Activated gamma-delta T cell treated with anti-CD3 and anti-CD28 coated beads, Interleukin-2, amount 50 U/mL, for 16 hours (primary cell): ENCODE measurements at places on chromosomes 1 and 21.

DNA sequence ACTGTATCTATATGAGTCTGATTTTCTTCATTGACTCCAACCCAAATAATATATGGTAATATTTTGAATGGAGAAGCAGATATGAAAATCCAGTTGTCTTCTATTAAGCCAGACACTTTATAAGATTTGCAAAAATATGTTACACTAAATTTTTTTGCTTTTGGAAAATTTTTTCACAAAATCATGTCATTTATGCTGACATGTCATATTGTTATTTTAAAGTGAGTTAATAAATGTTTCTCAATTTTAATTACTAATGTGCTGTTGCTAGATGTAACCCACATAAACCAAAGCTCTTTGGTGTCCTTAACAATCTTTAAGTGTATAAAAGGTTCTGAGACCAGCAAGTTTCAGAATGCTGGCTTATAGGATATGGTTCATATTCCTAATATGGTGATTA lies 142.5 kb downstream of the HS2ST1 start:
- DNase-seq = no peak

DNA sequence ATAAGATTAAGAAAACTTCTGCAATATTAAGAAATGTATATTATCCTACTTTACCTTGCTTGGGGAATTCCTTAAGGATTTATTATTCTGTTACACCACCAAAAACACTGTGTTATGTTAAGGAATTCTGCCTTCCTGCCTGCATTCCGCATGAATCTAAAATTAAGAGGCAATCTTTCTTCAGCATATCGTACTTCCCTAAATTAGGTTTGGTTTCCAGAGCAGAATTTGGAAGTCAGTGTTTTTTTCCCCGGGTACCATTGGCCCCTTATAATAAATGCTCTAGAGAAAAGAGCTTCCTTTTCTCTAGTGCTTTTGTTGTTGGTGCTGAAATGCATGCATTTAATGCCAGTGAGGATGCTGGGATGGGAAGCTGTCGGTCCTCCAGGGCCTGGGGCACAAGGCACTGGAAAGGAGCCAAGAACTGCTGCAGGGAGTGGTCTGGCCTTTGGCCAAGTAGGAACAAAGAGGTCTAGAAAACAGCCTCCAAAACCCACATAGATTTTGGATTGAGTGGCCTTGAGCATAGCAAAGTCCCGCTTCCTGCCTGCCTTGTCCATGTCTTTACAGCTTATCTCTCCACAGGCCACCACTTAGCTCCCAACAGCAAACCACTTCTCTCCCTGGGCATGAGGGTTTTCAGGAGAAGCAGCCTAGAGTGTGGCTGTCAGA lies 69.9 kb downstream of the RRAGC start:
- DNase-seq = no peak

GRCh38 chr1:183349201-183349711 lies 68.9 kb downstream of the NMNAT2 start:
- DNase-seq = no peak

DNA sequence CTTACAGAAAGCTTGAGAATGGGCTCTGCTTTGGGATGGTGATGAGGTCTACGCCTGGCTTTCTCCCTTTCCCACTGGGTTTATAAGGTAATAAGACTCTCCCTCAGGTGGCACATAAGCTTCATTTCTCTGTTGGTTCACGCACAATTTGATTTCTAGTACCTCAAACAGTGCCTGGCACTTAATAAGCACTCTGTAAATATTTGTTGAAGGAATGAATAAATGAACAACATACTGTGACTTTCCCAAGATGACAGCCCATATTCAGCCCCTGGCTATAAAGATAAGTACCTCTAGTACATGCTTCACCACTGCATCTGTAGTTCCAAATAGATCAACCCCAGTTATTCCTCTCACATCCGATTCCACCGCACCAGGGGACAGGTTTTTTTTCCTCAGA lies 17.8 kb downstream of the COPA start:
- DNase-seq = no peak

DNA sequence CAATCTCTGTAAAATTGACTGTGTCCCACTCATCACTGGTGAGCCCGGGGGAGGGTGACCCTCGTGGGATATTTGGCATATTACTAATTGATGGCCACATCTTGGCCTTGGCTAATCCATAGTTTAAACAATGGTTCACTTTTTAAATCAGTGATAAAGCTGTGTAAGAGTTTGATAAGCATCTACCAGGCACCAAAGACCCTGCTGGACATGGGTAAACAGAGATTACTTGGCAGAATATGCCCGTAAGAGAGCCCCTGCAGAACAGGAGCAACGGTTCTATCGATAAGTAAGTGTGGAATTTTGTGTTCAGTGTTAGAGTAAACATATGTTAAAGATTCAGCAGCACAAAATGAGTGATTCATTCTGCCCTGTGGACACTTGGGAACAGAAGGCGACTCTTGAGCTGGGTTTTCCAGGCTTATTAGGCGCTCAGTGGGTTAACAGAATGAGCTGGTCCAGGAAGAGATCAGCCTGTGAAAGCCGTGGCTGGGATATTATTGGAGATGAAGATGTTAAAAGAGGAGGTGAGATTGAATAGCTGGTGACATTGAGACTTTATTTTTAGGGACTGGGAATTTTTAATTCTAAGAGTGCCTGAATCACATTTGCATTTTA lies 55.9 kb downstream of the CNST start:
- DNase-seq = no peak

- no peak for DNase-seq
Measured at GRCh38 chr1:186750257-186750656, 70.0 kb upstream of the PTGS2 start.

GRCh38 chr1:55639051-55639450 lies 423.9 kb upstream of the USP24 start:
- no peak for DNase-seq

DNA sequence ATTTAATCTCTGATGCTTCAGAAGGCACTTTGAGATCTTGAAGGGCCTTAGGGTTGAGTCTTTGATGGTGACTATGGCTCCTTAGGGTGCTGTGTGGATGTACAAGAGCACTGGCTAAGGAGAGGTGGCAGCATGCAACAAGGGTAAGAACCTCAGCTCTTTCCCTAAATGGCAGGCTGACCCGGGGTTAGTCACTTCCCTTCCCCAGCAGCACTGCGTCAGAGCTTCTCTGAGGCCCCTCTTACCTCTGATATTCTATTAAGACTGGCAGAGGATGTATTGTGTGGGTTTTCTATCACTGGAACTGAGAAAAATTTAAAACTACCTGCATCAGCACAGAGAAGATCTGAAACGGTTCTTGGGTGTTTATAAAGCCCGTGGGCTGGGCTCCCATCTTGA lies 11.8 kb downstream of the C1orf116 start:
- DNase-seq = no peak
